HL-60 (cell line): ENCODE measurements at places on chromosomes 13 and 19.

DNA sequence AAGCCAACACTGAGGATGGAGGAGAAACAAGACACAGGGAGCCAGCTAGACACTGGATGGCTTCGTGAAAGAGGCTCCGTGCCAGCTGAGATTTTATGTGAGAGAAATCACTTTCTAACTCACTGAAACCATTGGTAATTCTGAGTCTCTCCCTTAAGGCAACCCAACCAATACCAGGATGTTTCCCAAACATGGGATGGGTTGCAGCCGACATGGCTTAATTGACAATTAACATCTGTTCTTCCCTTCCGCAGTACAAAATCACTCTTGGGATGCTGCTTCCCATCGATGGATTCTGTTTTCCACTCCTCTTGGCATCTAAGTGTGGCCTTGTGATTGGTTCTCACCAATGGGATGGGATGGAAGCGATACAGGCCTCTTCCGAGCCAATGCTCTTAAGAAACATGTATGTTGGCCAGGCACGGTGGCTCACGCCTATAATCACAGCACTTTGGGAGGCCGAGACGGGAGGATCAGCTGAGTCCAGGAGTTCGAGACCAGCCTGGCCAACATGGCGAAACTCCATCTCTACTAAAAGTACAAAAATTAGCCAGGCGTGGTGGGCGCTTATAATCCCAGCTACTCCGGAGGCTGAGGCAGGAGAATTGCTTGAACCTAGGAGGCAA lies 2.3 kb upstream of the ZNF787 start:
- DNase-seq = no peak

GRCh38 chr13:37747071-37747612 lies 122.4 kb downstream of the TRPC4 start:
- DNase-seq = no peak

DNA sequence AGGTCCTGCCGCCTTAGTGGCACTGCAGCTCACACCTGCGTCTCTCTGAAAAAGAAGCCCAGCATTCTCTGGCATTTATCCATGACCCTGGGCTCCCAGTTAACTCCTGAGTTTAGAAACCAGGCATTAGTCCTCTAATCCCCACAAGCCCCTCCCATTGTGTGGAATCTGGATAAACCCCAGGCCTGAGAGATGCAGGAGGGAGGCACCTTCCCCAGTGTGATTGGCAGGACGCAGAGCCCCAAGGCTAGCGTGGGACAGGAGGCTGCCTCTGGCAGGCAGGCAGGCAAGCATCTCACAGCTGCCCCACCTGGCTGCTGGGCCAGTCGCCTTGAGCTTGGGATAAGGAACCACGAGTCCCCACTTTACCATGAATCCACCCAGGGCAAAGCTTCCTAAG lies 11.0 kb upstream of the SERPINE3 start:
- DNase-seq = no peak

DNA sequence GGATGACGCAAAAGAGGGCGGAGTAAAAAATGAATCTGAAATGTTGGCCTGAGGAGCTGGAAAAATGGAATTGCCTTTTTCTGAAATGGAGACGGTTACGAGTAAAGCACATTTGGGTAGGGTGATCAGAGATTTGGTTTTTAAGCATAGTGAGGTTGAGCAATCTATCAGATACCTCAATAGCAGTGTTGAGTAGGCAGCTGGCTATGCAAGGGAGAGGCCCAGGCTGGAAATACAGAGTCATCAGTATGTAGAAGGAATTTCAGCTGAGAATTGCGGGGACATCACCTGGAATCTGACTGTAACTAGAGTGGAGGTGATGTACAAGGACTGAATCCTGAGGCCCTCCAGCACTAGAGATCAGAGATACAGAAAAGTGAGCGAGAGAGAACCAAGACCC lies 224.8 kb downstream of the LMO7 start:
- no peak for DNase-seq

DNA sequence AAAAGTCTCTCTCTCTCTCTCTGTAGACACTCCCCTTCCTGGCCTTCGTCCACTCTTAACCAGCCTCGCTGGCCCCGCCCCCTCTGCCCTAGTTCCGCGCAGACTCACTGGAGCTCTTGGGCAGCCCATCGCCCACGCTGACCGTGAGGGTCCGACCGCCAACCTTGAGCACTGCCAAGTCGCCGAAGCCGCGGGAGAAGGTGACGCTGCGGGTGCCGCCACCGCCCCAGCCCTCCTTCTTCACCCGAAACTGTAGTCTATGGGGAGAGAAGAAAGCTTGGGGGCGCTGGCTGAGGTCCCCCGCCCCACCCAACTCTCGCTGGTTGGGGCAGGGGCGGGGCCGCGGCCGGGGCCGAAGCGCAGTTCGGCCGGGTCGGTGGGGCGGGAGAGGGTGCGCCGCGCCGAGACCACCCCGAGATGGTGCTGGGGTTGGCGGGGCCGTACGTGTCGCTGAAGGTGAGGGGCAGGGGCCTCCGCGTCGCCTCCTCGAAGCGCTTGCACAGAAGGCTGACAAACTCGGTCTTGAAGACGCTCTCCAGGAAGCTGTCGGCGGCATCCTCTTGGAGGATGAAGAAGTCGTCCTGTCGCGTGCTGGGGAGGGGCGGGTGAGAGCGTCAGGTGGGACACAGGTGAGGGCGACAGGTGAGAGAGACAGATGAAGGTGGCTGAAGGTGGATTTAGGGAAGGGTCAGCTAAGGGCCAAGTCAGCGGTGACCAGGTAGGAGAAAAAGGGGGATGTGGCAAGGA lies 12.6 kb upstream of the ZNF414 start:
- DNase-seq = no peak

GRCh38 chr13:32660227-32660626 lies 74.0 kb downstream of the PDS5B start:
- DNase-seq = no peak

DNA sequence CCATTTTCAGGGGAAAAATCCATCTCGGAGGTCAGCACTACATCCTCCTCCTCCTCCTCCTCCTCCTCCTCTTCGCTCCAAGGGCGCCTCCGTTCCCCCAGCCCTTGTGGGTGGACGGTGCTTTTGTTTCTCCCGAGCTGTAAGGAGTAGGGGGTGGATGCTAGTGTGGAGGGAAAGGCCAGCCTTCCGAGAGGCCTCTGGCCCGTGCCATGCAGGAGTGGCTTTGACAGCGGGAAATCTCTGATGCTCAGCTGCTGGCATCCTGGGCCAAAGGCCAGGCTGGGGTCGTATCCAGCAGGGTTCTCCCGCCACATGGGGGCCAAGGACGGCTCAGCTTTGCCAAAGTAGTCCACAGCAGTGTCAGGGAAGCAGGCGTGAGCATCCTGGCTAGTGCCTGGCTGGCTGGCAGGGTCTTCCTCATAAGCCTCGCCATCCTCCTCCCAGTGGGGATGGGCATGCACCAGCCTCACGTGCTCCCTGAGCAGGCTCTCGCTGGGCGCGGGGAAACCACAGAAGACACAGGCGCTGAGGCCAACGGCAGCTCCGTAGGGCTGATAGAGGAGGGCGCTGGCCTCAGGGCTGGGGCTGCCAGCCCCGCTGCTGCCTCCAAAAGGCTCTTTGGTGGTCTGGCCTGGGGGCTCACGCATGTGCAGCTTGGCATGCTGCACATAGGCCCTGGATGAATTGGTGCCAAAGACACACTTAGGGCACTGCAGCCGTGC lies 10.5 kb downstream of the WIZ start:
- no peak for DNase-seq
